ENCODE measurements at places on chromosomes 11 and 22.

DNA sequence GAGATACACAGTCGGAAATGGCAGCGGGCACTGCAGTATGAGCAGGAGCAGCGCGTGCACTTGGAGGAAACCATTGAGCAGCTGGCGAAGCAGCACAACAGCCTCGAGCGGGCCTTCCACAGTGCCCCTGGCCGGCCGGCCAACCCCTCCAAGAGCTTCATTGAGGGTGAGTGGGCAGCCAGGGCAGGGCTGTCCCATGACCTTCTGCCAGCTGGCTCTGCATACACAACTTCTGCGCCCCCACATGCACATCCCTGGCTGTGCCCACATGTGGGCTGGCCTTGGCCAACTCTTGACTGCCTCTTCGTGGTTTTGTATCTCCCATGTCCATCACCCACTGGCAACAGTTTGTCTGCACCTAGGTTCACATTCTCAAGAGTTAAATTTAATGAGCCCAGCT is 81.1 kb downstream of the MORC2 start:
- DNase-seq, result no peak

DNA sequence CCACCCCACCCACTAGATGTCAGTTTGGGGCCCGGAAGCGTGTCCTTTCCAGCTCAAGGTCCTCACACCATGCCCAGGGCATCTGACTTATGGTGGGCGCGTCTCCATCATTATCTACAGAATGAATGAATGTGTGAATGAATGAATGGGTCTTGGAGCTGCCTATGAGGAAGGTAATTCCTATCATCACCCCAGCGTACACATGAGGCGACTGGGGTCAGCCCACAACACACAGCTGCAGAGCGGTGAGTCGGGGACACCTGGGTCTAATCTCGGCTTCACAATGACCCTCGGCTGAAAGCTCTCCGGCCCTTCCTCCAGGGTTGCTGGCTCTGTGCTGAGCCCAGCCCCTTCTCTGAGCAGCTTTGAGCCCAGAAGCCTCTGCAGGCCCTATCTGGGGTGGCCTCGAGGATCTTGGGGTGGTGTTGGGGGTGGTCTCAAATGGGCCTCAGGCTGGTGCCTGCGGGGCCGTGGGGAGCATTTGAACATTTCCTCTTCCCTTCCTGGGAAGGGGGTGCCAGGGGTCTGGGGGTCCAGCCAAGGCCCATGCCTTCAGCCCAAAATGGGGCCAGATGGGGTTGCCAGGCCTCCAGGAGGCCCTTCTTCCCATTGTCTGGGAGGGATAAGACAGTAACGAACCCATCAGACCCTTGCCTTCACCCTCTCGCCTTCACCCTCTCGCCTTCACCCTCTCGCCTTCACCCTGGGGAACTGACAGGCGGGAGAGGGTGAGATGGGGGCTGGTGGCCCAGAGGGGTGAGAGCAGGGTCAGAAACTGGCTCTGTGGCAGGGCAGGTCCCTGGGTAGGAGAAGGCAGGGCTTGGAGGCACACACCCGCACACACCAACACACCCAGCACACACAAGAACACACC is 82.4 kb downstream of the MYEOV start:
- DNase-seq, result no peak

GRCh38 chr22:24883432-24883831 is 63.1 kb downstream of the LHFPL7 start:
- no peak for DNase-seq

DNA sequence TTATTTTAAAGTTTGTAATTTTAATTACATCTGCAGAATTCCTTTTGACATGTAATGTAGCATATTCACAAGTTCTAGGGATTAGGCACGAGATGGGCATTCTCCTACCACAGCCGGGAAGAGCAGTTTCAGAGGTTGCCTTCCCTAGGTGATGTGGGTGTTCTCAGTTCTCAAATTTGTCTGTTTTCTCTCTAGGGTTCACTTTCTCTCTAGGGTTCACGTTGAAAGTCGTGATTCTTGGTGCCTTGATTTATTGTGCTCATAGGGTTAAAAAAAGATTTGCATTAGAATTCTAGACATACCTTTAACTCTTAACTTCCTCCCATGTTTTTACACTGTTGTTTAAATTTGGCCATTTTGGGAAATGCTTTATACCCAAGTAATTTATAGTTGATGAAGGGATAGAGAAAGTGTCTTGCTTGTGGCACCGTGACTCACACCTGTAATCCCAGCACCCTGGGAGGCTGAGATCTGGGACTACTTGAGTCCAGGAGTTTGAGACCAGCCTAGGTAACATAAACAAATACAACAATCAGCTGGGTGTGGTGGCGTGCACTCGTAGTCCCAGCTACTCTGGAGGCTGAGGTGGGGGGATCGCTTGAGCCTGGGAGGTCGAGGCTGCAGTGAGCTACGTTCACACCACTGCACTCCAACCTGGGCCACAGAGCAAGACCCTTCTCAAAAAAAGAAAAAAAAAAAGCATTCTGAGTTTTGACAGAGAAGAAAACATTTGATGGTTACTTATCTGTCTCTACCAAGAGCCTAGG is 3.6 kb downstream of the MED15 start:
- no peak for DNase-seq

DNA sequence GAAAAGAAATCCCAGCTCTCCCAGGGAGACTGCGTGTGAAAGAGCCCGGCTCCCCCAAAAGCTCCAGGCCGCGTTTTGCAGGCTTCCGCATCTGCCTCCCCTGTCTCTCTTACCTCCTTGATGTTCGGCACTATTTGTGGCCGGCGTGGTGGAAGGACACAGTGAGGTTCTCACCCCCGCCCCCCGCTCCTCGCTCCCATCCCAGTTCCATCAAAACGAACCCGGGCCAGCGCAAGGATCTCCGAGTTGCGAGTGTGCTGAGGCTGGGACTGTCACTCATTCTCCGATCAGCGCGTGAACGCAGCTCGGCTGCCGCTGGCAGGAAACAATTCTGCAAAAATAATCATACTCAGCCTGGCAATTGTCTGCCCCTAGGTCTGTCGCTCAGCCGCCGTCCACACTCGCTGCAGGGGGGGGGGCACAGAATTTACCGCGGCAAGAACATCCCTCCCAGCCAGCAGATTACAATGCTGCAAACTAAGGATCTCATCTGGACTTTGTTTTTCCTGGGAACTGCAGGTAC is at the start of gene NCAM1:
Gene NCAM1, plus strand, starts transcription at position 275 of the 523 bp plus-strand sequence.
- DNase-seq, result peak; percentile 37

DNA sequence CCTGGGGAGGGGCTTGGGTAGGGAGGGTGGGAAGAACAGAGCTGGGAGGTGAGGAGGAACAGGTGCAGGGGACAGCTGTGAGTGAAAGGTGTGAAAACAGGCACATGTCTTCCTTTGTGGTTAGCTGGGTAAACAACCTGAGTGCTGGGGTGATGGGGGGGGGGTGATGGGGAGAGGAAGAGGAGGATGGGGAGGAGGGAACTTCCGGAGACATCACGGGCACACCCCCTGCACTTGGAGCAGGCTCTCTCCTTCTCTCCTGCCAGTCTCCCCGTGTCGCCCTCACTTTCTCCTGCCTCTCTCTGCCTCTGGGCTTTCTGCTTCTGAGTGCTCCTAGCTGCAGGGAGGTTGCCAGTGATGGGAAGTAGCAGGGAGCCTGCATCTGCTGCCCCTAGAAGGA is 8.8 kb downstream of the CXCR5 start:
- no peak for DNase-seq

- DNase-seq, result no peak
Measured at GRCh38 chr11:74696500-74696899, 34.7 kb downstream of the CHRDL2 start.

- DNase-seq, result peak; percentile 4
Measured at GRCh38 chr11:7499081-7499480, 13.8 kb downstream of the OLFML1 start.

GRCh38 chr11:70628855-70629844 is 230.8 kb downstream of the CTTN start:
- DNase-seq, result no peak

- no peak for DNase-seq
Measured at GRCh38 chr11:111776398-111777093, 10.4 kb upstream of the PPP2R1B start.

GRCh38 chr11:106821291-106821690 is 197.0 kb downstream of the GUCY1A2 start:
- DNase-seq, result no peak

DNA sequence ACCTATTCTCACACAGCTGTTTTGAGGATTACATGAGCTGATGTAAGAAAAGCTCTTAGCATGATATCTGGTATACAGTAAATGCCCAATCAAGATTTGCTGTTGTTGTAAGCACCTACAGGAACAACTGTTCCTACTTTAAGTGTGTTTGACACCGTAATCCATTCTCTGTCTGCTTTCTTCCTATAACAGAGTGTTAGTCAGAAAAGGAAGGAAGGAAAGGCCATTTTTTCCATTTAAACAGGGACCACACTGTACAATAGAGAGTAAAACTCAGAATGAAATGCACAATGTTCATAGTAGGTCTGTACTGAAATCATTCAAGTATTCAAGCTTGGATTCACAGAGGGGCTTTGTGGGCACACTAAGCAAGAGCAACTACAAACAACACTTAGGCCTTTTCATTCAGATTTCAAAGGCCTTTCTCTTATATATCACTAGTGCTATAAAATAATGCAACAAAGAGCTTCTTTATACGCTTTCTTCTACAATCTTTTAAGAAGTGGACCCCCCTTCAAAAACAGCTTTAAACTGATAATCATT is 21.5 kb downstream of the MTCH2 start:
- DNase-seq, result no peak

GRCh38 chr11:9396752-9397151 is 12.3 kb downstream of the IPO7 start:
- DNase-seq, result no peak

DNA sequence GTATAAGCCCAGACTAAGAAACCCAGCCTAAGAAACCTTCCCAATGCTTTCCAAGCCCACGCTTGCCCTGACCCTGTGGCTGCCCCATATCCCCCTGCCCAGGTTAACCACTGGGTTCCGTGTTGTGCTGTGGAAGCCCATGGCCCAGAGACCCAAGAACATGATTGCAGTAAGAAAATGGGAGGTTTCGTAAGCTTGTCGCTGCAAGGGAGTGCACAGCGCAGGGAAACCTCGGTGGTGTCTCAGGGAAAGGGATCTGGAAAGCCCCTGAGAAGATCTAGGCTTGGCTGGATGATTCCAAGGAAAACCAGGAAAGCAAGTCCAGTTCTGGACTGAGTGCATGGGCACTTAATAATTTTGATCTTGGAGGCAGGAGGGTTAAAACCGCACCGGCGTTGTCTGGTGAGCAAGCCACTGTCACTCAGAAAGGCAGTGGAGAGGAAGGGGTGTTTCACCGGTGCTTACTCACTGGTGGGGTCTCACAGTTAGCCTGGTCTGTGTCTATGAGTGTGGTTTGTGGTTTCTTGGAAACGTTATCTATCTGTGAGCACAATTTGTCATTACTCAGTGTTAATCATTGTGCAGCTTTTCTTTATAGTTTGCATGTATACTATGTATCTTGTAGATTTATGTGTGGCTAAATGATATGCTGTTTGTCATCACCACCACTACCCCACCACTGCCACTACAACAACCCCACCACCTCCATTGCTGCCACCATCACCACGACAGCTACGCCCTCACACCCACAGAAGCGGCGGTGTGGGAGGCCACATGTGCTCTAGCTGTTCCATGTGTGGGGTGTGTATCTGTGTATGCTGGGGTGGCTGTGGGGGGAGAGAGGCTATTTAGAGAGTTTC is 53.3 kb upstream of the PRDM11 start:
- DNase-seq, result peak; percentile 78

Data from EL (cell line).